Activated T-helper 1 cell treated with anti-CD3 and anti-CD28 coated beads, Interleukin-12 subunit alpha, Interleukin-12 subunit beta, Interleukin-2, Interleukin-4 antibody, amounts not matched to agents 30 ng/mL and 10 ng/mL and 1 ng/mL, durations not matched to agents 14 hours and 24 hours and 36 hours (primary cell): ENCODE measurements at places on chromosomes 11 and 22.

- no peak for DNase-seq
Observed at GRCh38 chr11:19344661-19345518, 104.1 kb upstream of the E2F8 start.

DNA sequence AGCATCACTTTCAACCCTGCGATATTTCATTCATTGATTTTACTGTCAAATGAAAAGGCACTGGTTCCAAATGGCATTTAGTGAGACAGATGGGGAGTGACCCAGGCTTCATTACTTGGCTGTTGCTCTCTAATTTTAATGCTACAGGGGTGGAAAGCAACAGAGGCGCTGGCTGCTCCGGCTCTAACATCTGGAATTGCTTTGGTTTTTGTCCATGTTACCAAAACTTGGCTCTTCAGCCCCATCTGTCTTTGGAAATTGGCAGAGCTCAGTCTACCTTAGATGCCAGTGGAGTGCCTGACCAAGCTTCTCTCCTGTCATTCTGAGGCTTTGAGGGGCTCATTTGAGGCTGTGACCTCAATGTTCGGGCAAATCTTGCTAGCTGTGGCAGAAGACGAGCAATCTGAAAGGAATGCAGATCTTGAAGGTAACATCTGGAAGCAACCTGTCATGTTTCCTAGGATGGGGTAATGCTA lies 409.5 kb upstream of the SYN3 start:
- no peak for DNase-seq

DNA sequence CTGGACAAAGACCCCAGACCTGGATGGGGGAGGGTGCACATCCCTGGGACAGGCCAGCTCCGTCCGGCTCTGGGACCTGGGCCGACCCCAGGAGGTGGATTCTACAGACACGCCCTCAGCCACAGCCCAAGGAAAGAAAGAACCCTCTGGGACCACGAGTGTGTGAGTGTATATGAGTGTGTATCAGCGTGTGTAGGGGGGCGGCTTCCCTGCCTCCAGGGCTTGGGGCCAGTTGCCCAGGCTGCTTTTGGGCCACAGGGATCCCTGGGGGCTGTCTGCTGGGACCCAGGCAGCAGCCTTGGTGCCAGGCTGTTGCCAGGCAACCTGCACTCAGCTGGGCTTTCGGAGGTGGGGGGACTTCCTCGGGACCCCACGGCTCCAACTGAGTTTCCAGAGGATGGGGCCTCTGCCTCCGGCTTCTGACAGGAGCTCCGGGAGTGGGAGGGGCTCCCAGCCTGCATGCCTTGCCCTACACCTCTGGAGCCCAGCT lies 8.9 kb downstream of the DUSP8 start:
- no peak for DNase-seq

DNA sequence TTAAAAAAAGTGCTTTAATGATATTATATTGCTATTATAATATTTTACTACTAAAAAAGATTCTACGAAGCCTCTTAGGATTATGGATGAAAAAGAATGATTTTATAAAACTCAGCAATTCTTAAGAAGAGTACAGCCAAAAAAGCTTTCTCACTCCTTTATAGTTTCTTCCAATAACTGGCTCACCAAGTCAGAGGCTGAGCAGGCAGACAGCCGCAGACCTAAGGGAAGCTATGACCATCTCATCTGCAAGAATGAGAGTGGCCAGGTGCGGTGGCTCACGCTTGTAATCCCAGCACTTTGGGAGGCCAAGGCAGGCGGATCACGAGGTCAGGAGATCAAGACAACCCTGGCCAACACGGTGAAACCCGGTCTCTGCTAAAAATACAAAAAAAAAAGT lies 12.7 kb upstream of the EMID1 start:
- no peak for DNase-seq

DNA sequence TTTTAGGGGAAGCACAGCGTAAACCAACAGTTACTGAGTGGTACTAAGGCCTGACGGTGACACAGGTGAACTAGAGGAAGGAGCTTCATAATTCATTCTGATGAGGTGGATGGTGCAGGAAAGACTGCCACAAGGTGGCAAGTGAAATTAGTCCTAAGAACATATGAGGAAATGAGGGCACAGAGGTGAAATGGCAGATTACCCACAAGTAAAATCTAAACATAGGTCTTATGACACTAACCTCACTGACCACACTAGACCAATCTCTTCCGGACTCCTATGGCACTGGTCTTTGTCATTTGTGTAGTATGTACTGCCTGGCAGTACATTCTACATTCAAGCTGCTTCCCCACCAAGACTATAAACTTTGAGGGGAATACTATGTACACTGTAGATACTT lies 20.2 kb downstream of the GAB2 start:
- DNase-seq: no peak

- DNase-seq: no peak
Observed at GRCh38 chr11:43790444-43790794, 90.2 kb upstream of the ALKBH3 start.

DNA sequence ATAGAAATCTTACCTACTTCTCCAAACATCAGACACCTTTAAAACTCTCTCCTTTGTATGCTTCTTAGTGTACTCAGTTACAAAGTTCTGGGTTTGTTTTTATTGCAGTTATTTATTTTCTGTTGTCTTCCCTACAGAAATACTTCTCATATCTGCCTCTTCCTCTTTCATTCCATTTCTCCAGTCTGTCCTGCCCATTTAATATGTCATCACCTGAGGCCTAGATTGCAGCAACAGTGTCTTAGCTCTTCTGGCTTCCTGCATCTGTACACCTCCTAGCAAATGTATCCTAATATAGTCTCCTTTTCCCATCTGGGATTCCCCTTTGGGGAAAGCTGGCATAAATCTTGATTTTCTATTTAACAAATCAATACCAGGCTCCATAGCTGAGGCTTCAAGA lies 34.9 kb upstream of the PCF11 start:
- no peak for DNase-seq

DNA sequence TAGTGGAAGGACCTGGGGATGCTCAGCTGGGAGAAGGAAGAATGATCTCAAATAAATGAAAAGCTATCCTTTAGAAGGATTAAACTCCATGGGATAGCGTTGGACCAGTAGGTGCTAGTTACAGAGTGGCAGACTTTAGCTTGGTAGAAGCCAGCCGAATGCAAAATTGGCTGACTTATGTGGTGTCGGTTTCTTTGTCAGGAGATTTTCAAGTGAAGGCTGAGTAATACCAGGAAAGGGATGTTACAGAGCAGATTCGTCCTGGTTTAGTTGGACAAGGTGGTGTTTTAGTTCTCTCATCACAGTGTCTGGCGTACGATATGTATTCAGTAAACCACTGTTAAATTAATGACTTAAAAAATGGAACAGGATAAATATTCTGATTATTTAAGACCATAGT lies 26.0 kb downstream of the FDX1 start:
- peak; percentile 16 for DNase-seq

DNA sequence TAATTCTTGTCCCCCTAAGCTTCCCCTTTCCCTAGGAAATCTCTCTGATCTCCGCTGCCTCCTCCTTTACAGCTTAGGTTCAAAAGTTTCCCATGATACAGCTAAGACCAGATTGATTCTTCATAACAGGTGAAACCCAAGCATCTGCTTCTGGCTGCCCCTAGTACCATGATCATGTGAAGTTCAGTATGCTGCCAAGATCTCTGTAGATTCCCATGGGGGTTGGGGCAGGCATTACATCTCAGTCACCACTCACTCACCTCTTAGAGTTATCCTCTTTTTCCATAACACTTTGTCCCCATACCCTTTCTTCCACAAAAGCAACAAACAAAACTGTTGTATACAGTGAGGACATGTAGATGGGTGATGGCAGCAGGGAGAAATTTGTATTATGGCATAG lies 44.0 kb downstream of the RRP8 start:
- no peak for DNase-seq

- no peak for DNase-seq
Observed at GRCh38 chr11:128779036-128779435, 85.2 kb downstream of the FLI1 start.

DNA sequence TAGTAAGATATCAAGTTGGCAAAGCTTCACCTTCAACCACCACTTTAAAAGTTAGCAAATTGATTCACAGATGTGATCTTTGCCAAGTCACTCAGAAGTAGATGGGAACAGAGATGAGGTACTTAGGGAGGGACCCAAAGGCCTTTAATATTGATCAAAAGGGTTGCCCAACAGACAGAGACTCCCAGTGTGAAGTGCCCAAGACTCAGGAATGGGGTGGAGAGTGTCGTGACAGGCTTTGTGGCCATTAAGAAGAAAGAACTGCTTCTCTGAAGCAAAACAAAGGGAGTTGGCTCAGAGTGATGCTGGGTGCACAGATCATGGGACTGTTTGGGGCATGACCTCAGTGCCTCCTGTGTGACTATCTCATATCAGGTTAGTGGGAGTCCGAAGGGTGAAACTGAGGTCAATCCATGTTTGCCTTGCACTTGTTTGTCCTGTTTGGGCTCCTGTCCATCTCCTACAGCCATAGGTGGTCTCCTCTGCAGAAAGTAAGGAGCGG lies 132.3 kb downstream of the APIP start:
- no peak for DNase-seq

- DNase-seq: no peak
Observed at GRCh38 chr11:9639099-9639498, 24.8 kb upstream of the SWAP70 start.

- DNase-seq: peak; percentile 11
Observed at GRCh38 chr11:85941380-85941973, 86.3 kb downstream of the CCDC83 start.

- DNase-seq: no peak
Observed at GRCh38 chr11:134638796-134639430, 226.9 kb upstream of the B3GAT1 start.

DNA sequence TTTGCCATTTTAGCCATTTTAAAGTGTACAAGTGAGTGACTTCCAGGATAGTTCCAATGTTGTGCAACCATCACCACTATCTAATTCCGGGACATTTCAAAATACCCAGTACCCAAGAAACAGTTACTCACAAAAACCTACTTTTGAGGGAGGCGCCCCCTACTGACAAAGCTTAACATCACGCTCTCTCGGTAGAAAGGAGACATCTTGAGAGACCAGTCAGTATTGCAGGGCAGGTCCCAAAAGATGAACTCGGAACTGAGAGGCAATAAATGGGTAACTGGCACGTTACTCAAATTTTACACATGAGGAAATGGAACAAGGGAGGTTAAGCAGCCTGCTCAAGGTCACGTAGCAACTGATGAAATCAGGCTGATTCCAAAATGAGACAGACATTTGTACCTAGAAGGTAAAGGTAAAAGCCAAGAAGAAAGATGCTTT lies 50.0 kb upstream of the POU2AF1 start:
- DNase-seq: peak; percentile 40

- no peak for DNase-seq
Observed at GRCh38 chr22:22547226-22547625, 11.8 kb downstream of the PRAME start.

- DNase-seq: no peak
Observed at GRCh38 chr11:29361369-29361768, 655.5 kb downstream of the KCNA4 start.

DNA sequence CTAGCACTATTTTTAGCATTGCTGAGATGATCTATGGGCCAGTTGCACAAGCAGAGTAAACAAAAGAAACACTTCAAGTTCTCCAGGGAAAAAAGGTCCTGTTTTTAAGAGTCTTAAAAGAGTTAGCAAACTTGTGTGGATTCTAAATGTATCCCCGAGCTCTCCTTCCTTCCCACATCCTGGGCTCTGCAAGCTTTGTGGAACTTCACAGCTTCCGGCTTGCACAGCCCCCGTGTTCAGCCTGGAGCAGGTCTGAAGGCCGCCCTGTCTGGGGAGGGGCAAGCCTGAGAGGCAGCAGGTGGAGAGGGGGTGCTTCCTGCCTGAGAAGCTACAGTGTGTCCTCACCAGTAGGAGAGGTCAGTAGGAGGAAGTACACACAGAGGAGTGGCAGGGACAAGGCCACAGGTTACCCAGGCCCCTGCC lies 35.1 kb upstream of the SUSD2 start:
- DNase-seq: no peak

DNA sequence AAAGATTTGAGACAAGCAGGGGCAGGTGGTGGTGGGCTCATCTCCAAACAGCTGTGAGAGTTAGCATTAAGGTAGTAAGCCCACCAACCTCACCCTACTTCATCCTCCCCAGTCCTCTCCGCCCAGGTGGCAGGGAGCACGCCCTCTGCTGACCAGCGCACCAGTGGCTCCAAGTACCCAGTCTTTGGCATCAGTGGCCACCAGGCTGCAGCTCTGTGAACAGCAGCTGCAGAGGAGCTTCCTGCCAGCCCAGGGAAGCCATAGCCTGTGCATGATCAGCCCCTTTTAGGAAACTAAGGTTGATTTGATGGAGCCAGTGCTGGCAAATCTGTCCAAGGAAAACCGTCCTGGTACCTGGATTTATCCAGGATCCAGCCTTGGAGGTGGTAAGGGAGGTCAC lies 21.7 kb downstream of the CAVIN3 start:
- DNase-seq: no peak

- DNase-seq: no peak
Observed at GRCh38 chr11:63242089-63242781, 1.2 kb downstream of the SLC22A25 start.

DNA sequence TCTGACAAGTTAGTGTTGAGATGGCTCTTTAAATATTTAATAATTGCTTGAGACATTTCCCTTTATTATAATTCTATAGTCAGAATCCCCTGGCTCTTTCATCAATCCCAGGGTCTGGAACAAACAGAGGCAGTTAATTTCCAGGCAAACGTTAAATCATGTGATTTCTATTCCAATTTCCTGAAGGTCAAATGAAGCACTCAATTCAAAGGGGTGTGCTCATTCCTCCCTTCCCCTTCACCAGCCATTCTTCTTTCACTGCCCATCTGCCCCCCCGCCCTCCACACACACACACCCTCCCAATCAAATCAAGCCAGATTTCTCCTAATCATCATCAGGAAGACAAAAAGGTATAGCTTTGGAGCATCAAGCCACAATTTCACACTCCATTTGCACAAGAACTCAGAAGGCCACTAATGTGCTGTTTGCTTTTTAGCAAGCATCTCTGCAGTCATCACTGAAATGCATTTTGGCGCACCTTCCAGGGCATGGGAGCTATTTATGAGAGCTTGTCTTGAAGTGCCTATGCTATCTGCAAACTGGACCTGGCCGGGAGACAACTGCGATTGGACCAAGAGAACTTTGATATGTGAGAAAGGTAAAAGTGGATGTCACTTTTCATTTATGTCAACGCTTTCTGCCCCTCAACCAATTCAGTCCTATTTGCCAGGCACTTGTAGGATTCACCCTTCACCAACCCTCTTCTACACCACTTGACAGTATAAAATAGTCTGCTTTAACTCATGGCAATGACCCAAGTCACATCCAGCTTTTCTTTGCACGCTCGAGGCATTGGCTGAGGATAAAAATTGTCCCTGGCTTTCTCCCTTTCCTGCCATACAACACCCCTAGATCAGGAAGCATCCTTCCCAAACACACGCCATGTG lies 315.1 kb upstream of the API5 start:
- no peak for DNase-seq

DNA sequence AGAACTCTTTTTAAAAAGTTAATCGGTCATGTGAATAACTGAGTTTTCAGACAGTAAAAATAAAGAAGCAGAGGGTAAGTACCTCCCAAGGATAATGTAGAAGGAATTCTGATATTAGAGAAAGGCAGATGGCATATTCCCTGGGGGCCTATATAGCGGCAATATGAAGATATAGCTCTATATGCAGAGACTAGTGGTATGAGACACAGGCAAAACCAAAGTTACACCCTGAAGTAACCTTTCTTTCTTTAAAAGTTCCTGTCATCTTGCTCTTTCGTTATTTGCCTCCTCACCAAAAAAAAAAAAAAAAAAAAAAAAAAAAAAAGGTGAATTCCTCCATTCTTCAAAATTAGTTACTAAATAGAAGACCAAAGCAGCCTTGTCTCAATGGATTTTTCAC lies 76.2 kb upstream of the ARHGAP32 start:
- DNase-seq: no peak
